ENCODE measurements at places on chromosomes 7 and 10.

GRCh38 chr7:131540491-131541162 lies 15.8 kb downstream of the PODXL start:
- DNase-seq = no peak

- no peak for DNase-seq
These were observed 8.8 kb downstream of the ADAP1 start for GRCh38 chr7:945556-946255.

- no peak for DNase-seq
These were observed 13.2 kb downstream of the SYPL1 start for GRCh38 chr7:106098889-106099288.

DNA sequence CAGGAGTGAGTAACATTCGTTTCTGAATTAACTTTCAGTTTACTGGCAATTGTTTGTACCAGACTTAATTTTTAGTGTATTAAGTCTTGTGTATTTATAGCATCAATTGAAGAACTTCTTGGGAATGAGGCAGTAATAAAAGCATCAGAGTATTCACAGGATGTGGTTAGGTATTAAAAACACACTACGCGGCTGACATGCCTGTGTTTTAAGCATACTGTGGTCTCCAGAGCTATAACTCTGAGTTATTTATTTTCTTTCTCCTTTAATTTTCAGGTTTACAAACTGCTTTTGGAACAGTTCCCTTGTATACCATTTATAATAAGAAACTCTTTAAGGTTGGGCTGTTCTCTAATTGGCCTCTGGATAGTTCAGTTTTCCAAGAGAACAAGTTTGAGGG lies 626.1 kb upstream of the NRG3 start:
- no peak for DNase-seq

- no peak for DNase-seq
These were observed 942 bp downstream of the TRAPPC14 start for GRCh38 chr7:100157334-100158228.

GRCh38 chr10:58173391-58173790 lies 94.3 kb downstream of the IPMK start:
- no peak for DNase-seq

DNA sequence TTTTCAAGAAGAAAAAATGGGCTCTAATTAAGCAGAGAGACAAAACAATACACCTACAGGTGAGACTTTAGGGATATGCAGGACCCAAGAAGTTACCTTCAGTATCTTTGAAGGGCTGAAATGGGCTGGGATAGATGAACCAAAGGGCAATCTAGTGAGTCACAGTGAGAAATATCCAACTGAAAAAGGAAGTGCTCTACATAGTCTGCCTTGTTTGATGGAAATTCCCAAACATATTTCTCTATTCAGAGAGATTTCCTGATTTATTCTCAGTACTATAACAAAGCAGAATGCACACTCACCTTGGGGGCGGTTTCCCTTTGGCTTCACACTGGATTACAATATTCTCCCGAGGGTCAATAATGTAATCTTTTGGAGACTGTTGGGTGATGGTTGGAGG lies 104.1 kb upstream of the LAMB4 start:
- no peak for DNase-seq

DNA sequence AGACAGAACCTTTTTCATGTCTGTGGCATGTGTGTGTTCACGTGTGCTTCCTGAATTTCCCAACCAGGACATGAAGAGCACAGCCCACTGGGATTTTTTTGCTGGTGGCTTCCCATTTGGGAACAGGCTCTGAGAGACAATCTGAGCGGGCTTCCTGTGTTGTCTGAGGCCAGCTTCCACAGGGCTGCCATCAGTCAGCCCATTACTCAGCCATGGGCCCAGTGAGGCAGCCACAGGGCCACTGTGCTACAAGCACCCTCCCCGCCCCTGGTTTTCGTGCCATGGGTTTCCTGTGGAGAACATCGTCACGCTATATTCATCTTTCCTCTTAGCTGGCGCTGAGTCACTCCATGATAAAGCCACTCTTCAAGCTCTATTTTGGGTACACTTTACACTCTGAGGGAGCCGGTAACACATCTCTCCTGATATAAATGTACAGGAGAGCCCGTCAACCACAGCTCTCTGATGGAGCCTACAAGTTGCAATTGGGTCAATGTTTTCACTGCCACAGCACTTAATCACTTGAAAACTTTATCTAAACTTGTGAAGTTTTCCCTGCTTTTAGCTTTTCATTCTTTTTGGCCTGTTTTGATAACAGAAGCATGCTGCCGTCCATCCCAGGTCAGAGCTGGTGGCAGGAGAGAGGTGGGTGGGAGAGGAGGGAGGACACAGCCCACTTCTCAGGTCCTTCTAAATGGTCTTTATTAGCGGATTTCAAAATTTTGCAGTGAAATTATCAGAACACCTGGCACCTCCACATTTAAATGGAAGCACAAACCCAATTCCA lies 96.9 kb downstream of the HIPK2 start:
- DNase-seq = peak; percentile 64

- DNase-seq = no peak
These were observed 38.9 kb downstream of the MKI67 start for GRCh38 chr10:128087146-128087883.

DNA sequence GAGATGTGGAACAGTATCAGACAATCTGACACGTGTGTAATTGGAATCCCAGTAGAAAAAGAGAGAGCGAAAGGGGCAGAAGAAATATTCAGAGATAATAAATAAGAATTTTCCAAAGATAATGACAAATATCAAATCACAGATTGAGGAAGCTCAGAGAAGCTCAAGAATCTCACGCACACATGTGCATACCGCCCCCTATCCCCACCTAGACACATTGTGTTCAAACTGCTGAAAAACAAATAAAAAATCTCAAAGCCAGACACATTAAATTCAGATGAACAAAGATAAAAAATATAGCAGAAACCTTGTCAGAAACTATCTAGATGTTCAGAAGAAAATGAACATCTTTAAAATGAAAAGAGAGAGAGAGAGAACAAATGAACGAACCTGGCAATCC lies 17.2 kb downstream of the SFR1 start:
- DNase-seq = no peak

DNA sequence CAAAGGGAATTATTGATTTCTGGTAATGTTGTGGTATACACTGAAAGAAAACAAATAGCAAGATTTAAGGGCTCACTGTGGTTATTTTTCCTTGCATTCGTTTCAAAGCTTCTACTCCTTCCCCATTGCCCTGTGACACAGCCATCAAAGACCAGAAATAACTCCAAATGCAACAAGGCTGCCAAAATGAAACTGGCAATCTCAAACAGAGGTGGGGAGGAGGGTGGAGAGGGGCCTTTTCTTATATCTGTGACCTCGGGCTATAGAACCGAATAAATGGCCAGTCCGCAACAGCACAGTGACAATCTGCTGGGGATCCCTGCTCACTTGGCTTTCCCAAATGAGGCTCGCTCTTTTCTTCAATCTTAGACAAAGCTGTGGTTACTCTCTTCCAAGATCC lies 17.4 kb upstream of the SPOCK2 start:
- DNase-seq = no peak

DNA sequence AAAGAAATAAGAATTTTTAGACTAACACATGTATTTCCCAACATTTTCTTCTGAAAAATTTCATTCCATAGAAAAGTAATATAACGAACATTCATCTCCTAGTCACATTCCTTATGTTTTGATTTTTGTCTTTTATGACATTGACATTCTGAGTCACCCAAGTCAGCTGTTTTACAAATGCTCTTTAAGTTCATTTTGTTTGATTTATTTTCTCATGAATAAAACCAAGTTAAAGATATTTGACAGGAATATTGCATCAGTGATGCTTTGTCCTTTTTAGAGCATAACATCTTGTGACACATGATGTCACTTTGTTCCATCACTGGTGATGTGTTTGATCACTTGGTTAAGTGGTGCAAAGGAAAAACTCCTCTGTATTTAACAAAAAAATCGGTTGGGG lies 48.4 kb downstream of the HGF start:
- no peak for DNase-seq

- DNase-seq = no peak
These were observed 53.8 kb upstream of the CPXM2 start for GRCh38 chr10:123945325-123945920.

GRCh38 chr10:49008091-49008490 lies 68.5 kb upstream of the LRRC18 start:
- no peak for DNase-seq

DNA sequence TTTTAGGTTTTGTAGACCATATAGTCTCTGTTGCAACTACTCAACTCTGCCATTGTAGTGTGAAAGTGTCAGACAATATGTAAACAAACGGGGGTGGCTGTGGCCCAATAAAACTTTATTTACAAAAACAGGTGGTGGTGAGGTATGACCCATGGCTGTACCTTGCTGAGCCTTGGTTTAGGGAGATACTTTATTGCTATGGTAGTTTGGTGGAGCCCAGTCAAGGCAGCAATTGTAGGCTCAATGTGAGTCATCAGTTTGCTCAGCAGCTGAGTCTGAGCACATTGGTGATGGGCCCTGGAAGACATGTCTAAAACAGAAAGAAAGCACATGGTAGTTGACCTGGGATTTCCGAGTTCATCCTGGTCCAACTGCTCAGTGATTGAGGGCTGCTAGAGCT lies 242.5 kb downstream of the REEP3 start:
- DNase-seq = no peak

- DNase-seq = no peak
These were observed 87.0 kb downstream of the LARP4B start for GRCh38 chr10:844552-844951.

- DNase-seq = no peak
These were observed 123.4 kb upstream of the VKORC1L1 start for GRCh38 chr7:65749518-65749917.

DNA sequence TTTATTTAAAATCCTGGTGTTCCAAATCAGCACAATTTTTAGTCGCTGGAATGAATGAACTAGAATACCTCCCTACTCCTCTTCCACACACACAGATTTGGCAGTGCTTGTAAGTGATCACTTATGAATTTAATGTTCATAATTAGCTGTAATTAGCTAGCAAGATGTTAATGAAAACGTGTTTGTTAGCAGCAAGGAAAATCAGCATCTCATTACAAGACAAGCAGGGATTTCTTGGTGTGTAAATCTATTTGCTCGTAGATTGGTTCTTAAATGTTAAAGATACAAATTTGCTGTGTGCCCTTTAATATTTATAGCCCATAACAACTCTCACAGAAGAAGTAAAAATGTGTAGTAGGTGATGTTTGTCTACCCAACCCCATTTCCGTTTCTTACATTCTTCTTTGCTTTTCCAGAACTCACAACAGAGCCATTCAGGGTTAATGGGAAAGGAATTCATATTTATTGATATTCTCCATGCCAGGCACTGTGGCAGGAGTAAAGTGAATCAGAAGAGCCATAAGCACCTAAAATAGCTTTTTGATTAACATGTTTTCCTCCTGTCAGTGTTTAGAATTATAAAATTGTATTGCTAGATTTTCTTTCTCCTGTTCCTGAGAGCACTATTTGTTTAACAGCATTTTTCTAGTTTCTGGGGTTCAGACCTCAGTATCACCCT lies 49.6 kb downstream of the SEMA3C start:
- no peak for DNase-seq

All from stimulated activated CD4-positive, alpha-beta T cell treated with anti-CD3 and anti-CD28 coated beads, Interleukin-12 subunit alpha, Interleukin-12 subunit beta, amount 100 ng/mL, for 4 hours (primary cell).